ENCODE measurements at places on chromosomes 5 and 9.

DNA sequence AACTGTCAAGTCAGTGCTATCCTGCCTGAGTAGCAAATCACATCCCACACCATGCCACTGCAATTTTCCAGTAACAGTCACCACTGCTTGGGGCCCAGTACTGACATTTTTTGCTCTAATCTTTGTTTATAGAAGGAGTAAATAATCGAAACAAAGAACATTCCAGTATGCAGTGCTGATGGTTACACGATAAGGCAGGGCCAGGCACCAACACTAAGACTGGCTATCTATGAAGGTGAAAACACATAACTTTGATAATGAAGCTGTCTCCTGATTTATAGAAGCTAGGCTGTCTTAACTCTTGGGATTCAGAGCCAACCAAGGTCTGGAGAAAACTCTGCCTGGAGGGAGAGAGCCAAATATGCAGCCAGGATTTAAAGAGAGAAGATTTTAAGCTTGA, 365.3 kb downstream of the BNC2 start:
- no peak for DNase-seq

GRCh38 chr9:28073270-28073669, 500.0 kb upstream of the C9orf72 start:
- no peak for DNase-seq

DNA sequence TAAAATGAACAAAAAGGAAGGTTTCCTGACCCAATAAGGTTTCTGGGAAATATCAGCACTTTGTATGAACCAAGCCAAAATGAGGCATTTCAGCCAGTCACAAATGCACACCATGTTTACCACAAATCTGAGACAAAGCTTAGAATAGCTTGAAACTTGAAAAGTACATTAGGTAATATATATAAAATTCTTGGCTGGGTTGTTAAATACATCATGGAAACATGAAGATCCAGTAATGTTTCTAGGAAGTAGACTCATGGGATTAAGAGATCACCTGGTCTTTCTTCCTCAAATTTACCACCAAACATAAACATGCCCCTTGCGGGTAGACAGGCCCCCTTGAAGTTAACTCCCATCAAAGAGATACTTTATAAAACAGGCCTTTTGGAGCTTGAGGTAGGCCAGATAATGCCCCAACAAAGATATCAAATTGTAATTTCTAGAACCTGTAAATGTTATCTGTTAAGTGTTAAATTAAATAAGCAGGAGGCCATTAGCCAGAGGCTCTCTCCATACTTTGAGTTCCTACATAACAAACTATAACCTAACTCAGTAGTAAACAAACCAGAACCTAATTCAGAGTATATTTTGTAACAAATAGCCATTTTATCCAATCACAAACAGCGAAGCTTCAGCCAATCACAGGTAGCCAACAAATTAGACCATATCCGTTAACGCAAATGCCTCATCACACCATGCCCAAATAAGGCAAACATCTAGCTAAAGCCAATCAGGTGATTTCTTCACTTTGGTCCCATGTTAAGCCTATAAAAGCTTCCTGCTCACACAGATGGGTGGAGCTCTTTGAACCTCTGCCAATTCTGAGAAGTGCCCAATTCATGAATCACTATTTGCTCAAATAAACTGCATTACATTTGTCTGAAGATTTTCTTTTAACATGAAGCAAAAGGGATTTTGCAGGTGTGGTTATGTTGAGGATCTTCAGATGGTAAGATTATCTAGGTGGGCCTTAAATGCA, 127.9 kb upstream of the TARS1 start:
- no peak for DNase-seq

- no peak for DNase-seq
Measured at GRCh38 chr9:121946465-121946864, 146.6 kb downstream of the TTLL11 start.

- DNase-seq = no peak
Measured at GRCh38 chr5:163976696-163977095, 471.3 kb downstream of the MAT2B start.

- DNase-seq = no peak
Measured at GRCh38 chr9:129921905-129922304, 86.6 kb downstream of the USP20 start.

DNA sequence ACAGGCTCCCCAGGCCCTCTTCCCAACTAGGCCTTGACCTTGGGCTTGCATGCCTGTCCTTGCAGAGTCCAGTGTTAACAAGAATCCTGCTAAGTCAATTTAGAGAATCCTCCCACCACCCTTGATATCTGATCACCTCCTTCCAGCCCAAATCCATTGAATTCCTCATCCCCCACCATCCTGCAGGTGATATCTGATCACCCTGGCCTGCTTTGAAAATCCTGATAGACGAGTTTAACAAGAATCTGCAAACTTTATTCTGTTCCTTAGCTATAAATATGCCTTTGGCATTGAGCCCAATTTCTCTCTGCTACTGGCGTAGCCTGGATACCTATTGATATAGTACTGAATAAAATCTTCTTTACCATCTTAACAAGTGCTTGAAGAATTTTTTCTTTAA, 125.5 kb downstream of the DIRAS2 start:
- DNase-seq = no peak

DNA sequence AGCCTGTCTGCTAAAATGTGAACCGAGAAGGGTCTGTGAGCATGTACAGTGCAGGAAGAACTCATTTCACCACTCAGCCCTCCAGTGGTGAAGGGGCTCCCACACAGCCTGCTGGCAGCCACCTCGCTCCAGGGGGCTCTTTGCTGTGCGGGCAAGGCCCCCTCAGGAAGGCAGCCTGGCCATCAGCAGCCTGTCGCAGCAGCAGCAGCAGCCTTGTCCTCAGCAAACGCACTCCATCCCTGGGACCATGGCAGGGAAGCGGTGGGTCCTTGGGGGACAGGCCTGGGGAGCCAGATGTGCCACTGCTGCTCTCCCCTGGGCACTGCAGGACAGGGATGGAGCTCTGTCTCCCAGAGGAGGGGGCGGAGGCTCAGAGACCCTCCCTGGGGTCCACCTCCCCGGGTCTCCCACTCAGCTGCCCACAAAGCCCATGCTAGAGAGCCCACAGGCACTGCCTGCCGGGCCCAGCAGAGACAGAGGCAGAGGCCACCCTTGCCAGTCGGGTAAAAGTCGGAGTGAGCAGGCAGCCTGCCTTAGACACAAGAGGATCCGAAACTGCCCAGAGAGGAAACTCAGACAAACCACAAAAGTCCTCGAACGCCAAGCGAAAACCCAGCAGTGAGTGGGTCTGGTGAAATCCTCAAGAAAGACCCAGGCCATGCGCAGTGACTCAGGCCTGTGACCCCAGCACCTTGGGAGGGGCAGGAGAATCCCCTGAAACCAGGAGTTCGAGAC, 8.0 kb downstream of the BRD3 start:
- DNase-seq = no peak

DNA sequence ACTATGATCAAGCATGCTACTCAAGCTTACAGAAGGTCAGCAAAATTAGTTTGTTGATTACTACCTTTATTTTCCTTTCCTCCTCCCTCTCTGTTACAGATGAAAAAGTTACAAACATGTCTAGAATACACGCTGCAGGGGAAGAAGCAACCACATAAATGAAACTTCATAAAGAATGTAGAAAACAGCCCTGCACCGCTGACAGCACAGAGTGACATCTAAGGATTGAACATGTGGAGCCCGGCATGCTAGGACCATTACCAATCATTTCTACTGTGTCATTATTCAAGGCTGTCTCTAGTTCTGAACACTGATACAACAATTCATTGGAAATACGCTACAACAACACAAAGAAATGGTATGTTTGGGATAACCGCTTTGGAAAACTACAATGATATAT, 261.1 kb downstream of the MLLT3 start:
- DNase-seq = no peak

- DNase-seq = no peak
Measured at GRCh38 chr5:14376789-14377188, 204.8 kb upstream of the OTULINL start.

- no peak for DNase-seq
Measured at GRCh38 chr5:156834916-156835315, 15.2 kb upstream of the PPP1R2B start.

DNA sequence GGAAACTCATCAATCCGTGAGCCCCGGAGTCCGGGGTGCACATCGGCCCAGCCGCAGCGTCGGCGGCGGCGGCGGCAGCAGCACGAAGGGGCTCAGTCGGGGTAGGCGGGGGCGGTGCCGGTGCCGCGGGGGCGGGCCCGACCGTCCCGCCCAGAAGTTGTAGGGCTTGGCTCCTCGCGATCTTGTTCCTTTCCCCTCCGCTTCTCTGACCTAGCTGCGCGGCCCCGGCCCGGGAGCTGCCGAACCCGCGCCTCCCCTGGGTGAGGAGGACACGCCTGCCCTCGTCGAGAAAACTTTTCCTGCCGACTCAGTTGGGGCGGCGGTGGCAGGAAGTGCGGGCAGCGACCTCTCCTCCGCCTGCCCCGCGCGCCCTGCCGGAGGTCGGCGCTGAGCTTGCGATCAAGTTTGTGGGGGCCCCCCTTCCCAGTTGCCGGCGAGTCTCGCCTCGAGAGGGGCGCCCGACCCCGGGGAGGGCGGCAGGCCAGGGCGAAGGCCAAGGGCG, at the start of gene MAN2A1:
TSS of gene MAN2A1 (plus strand) at position 188 of the 502 bp plus-strand sequence. CDS start 491 bp downstream, outside the sequence.
- DNase-seq = peak; percentile 75

DNA sequence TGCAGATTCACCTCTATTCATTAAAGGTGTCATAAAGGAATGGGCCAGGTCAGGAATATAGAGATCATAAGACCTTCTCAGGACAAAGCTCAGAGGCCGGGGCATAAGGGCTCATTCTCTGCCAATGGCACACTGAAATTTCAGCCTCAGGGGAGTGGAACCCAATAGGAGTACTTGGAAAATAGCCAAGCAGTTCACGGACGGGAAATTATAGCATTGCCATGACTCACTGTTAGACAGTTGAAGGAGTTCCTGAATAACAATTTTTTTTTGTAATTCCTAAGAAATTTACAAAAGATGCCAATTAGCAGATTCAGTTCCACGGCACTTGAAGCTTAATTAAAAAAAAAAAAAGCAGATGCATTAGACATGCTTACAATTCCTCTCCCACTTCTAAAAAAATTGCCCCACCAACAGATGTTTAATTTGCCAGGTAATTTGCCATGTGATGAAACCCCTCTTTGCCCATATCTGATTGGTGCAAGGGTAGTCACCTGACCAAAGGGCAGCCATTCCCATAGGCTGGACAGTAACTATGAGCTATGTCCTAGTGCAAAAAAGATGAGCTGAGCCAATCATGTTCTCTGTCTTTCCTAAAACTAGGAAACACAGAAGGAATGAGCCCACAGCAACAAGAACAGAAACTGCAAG, 58.6 kb downstream of the PTCD2 start:
- no peak for DNase-seq

DNA sequence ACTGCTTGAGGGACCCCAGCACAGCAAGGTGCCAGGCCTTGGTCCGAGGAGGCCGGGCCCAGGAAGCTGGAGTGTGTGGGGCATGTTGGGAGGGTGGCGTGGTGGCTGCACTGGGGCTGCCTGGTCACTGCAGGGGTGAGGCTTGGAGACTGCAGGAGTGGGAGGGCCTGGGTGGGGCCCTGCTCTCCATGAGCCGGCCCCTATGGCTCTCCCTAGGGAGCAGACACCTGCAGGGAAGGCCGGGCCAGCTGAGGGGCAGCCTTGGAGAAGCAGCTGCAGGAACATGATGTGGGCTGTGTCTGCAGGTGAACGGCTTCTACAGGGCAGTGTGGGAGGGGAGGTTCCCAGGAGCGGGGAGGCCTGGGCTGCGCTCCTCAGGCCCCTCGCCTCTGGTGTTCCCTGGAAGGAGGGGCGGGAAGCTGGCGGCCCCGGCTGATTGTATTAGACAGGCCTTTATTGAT, 41.7 kb upstream of the TMEM250 start:
- no peak for DNase-seq

GRCh38 chr9:121275781-121276658, 8.1 kb downstream of the GSN start:
- DNase-seq = no peak

DNA sequence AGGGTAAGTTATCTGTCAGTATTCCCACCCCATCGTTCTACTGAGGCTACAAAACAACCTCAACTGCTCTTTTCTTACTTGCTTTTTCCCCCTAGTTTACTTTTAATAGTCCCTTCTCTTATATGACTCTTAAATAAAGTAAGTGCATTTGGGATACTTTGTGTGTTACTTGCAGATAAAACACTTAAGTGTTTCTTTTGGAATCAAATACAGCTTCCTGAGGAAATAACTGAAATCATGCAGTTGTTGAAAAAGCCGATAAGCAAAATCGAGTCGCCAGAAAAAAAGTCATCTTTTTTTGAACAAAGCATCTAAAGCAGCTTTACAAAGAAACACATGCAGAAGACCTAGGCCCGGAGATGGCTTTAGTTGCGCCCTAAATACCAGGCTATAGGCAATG, 53.5 kb upstream of the EPB41L4A start:
- DNase-seq = no peak

DNA sequence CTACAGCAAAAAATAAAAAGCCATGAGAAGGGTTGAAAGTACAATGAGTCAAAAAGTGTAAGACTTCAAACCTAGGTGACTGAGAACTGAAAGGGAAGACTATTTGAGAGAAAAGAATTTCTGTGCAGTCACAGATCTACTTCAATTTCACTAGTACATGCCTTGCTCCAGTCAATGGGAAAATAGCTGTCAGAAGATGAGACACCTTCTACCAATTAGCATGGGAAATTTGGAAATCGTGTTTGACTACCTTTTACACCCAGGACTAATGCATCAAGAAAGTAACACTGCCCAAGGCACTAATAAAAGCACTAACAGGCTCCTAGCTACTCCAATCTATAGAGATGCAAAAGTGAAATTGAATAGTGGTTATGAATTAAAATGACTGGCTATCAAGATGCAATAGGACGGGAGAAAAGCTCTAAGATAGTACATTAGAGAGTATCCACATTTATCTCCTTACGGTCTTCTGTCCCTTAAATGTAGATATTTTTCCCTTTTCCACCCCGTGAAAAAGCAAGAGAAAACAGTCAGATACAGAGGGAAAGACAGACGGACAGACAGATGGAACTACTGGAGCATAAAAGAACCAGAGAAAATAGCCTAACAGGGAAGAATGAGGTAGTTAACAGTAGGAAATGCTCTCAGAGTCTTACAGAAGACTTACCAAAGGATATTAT, 15.2 kb downstream of the ERP44 start:
- DNase-seq = no peak

- DNase-seq = no peak
Measured at GRCh38 chr5:148379340-148379739, 4.4 kb upstream of the FBXO38 start.

GRCh38 chr9:134040781-134041648, 15.7 kb downstream of the BRD3OS start:
- DNase-seq = no peak

- no peak for DNase-seq
Measured at GRCh38 chr5:56918054-56918453, 8.7 kb downstream of the SETD9 start.

DNA sequence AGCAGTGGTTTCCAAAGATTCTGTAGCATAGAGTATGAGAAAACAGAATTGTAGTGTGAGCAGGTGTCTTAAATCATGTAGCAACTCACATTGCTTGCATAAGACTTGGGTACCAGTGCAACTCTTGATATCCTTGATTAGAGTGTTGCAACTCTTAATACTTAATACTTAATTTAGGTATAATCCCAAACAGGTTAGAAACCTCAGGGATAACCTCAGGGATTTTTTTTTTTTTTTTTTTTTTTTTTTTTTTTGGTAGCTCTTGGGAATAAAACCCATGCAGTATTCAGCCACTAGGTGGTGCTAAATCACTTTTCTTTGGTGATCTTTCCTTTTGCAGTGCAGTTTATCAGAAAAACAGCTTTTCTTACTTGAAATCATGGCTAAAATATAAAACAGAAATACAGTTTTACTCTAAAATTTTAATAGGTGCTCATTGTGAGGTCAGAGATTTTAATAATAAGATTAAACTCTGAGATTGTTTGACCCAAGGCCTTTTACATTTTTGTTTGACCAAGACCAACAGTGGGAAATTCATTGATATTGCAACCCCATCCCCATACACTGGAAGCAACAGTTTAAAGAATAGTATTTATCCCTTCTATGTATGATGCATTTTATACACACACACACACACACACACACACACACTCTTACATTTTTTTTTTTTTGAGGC, 55.3 kb downstream of the ERAP1 start:
- DNase-seq = peak; percentile 51

Measured in effector CD4-positive, alpha-beta T cell (primary cell).